Activated T-helper 2 cell treated with anti-CD3 and anti-CD28 coated beads, Interferon-gamma antibody, Interleukin-2, Interleukin-4, amounts not matched to agents 10 μg/mL and 5 μg/mL and 100 μg/mL, durations not matched to agents 14 hours and 24 hours and 36 hours (primary cell): ENCODE measurements at places on chromosomes 2 and 18.

- H3K27me3 ChIP-seq = peaks cover 2% of the 10 kb centered on the region
- no peak overlapping the region for H3K27ac ChIP-seq
- no peak overlapping the region for H3K4me3 ChIP-seq
- H3K4me1 ChIP-seq = no peaks in the 10 kb centered on the region
Measured at GRCh38 chr2:238873381-238873801, 25.5 kb downstream of the TWIST2 start.

DNA sequence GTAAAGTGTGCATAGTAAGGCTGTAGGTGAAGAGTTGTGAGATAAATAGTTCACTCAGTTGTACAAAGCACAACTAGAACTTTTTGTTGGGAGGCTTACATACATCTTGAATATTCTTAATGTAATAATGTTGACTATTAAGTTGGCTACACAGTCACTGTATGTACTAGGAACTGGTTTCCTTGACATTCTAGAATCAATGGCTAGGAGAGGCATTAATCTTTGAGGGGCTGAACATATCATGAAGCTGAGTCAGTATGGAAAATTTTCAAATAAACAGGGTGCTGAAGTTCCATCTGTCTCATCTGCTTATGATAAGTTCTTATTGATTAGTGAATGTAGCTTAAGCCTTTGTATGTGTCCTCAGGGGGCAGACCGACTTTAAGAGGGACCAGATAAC, 23.4 kb downstream of the METTL21A start:
- H3K27me3 ChIP-seq = no peaks in the 10 kb centered on the region
- H3K4me1 ChIP-seq = peaks cover 17% of the 10 kb centered on the region
- H3K36me3 ChIP-seq = peaks cover 52% of the 10 kb centered on the region

- H3K4me1 ChIP-seq = peaks cover 12% of the 10 kb centered on the region
- no peaks in the 10 kb centered on the region for H3K36me3 ChIP-seq
- peaks cover 28% of the 10 kb centered on the region for H3K27me3 ChIP-seq
Measured at GRCh38 chr2:191245869-191246531, 796 bp downstream of the MYO1B start.

GRCh38 chr2:218075975-218076811, 7.1 kb downstream of the RUFY4 start:
- DNase-seq = no peak
- H3K27ac ChIP-seq = no peak overlapping the region
- H3K27me3 ChIP-seq = no peaks in the 10 kb centered on the region
- H3K36me3 ChIP-seq = no peaks in the 10 kb centered on the region
